Fibroblast of skin of left quadriceps (primary cell): ENCODE measurements at places on chromosomes 5 and 9.

DNA sequence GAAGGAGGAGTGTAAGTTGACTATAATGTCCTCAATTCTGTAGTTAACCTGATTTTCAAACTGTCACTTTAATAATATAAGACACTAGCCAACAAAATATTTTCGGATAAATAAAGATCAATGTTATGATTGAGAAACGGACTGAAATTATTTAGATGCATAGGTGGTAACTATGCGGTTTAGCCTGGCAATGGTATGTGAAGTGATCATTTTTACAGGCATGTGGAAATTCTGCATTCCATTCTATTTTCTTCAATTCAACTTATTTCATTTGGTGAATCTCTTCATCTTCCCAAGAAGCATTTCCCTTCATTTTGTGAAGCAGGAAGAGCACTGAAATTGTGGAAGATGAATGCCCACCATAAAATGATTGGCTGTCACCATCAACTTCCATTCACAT, 1457.5 kb upstream of the CDH9 start:
- DNase-seq: no peak

DNA sequence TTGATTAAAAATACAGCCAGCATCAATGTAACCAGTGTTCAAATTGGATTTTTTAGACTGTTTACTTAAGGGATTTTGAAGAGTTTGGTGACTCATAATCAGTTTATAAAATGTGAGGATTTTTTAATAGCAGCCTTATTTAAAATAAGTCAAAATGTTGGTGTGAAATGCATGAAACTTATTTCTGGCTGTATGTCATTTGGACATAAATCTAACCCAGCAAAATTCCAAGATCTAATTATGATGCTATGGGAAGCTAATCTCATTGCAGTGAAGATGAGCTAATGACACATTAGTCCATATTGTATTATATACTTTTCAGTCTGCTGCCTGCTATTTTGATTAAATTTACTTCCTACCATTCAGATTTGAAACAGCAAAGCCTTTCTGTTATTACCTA, 140.3 kb downstream of the AOPEP start:
- DNase-seq: no peak

GRCh38 chr5:15959370-15960164, 220.0 kb downstream of the MARCHF11 start:
- peak; percentile 35 for DNase-seq

GRCh38 chr9:122923947-122924346, 7.4 kb downstream of the ZBTB26 start:
- DNase-seq: no peak

DNA sequence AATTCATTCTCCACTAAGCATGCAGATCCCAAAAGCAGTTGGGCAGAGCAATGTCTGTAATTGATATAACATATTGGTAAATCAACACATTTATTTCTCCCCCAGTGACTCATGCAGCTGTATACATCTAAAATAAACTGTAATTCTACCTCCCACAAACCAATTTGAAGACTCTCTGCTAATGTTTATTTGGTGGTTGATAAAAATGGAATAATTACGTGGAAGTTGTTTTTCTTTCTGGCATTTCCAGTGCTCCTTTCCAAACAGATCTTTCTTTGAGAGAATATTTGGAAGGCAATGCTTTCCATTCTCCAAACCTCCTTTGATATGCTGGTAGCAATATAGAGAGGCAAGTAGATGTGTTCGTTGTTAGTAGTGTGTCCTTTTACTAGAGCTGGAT, 194.7 kb downstream of the CHSY3 start:
- DNase-seq: no peak
